ENCODE measurements at places on chromosomes 3 and 15.

- peak; percentile 41 for DNase-seq
Measured at GRCh38 chr15:95829062-95829461, 501.4 kb upstream of the NR2F2 start.

- peak; percentile 78 for DNase-seq
Measured at GRCh38 chr3:6605227-6605626, 255.7 kb upstream of the GRM7 start.

GRCh38 chr3:171435757-171436156, 24.4 kb downstream of the TNIK start:
- DNase-seq, result no peak

- DNase-seq, result no peak
Measured at GRCh38 chr15:80861731-80862170, 82.6 kb downstream of the CEMIP start.

- no peak for DNase-seq
Measured at GRCh38 chr3:61573441-61573840, 12.1 kb downstream of the PTPRG start.

DNA sequence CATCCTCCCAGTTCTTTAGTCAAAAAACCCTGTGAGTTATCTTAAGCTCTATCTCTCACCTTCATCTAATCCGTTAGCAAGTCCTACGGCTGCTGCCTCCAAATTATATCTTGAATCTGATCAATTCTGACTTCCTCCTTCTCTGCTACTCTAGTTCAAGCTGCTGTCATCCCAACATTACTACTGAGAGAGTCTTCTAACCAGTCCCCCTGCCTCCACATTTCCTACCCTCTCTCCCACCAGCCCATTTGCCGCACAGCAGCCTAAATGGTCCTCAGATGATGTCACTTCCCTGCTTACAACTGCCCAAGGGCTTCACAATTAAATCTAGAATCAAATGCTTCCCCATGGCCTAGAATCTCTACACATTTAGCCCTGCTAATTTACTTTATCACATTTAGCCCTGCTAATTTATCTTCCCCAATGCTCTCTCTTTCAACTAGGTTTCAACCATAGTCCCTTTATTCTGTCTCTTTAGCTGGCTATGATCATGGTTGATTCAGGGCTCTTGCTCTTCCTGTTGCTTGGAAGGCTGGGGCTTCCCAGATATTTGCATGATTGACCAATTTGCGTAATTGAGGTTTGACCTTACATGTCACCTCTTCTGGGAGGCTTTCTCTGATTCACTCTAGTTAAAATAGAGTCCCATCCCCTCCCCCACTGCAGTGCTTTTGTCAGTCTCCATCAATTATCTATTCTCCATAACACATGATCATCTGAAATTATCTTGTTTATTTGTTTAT, 11.0 kb upstream of the ARL14 start:
- DNase-seq, result peak; percentile 32

GRCh38 chr3:136277634-136278033, 27.5 kb downstream of the PCCB start:
- DNase-seq, result no peak

DNA sequence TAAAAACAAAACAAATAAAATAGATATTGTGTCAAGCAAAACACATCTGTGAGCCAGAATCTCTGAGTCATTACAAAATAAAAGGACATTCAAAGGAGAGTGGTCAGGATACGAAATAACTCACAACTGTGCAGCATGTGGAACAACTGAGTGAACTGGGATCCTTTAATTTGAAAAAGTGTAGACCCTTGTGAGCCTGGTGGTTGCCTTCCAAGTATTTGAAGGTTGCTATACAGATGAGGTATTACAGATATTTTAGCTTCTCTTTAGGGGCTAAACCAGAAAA, 26.7 kb downstream of the KCNMB2 start:
- no peak for DNase-seq

GRCh38 chr15:83282776-83283137, 1.7 kb downstream of the BNC1 start:
- no peak for DNase-seq

- DNase-seq, result no peak
Measured at GRCh38 chr15:82146576-82146975, 100.8 kb upstream of the MEX3B start.

DNA sequence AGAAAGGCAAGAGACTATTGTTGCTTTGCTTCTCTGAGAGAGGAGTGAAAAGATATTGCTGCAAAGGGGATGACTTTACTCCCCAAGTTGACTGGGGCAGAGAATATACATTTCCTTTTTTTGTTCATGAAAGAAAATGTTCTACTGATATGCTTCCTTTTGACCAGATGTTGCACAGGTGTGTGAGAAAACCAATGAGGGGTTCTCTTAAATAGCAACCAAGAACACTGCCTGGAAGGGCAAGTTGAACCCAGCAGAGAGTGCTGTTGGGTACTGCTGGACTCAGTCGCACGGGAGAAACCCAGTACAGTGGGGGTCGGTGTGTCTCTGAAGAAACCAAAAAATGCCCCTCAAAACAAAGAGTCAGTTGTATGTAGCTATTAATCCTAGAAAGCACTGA, 101.2 kb downstream of the CHST2 start:
- DNase-seq, result no peak

- DNase-seq, result no peak
Measured at GRCh38 chr3:178291574-178292370, 244.5 kb upstream of the KCNMB2 start.

- no peak for DNase-seq
Measured at GRCh38 chr3:181892848-181893247, 181.1 kb downstream of the SOX2 start.

GRCh38 chr15:68018797-68019444, 35.2 kb upstream of the PIAS1 start:
- DNase-seq, result no peak

DNA sequence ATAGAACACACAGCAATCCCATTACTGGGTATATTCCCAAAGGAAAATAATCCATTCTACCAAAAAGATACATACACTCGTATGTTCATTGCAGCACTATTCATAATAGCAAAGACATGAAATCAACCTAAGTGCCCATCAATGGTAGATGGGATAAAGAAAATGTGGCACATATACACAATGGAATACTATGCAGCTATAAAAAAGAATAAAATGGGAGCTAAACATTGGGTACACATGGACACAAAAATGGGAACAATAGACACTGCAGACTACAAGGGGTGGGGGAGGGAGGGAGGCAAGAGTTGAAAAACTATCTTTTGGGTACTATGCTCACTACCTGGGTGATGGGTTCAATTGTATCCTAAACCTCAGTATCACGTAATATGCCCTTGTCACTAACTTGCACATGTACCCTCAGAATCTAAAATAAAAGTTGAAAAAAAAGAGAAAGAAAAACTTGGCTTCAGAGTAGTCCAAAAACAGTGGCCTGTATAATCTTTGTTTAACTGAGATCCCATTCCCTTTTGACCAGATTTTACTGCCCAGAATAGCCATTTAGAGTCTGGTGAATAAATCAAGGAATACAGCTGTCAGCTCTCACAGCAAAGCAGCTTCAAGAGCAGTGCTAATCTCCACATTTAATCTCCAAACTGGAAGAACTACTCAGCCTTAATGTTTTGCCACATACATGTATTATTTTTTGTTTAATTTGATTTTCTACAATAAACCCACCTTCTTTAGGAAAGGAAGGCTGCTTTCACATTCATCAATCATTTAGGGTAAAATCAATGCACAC, 54.5 kb upstream of the XRN1 start:
- no peak for DNase-seq

GRCh38 chr3:117892431-117892841, 1142.2 kb downstream of the IGSF11 start:
- no peak for DNase-seq

DNA sequence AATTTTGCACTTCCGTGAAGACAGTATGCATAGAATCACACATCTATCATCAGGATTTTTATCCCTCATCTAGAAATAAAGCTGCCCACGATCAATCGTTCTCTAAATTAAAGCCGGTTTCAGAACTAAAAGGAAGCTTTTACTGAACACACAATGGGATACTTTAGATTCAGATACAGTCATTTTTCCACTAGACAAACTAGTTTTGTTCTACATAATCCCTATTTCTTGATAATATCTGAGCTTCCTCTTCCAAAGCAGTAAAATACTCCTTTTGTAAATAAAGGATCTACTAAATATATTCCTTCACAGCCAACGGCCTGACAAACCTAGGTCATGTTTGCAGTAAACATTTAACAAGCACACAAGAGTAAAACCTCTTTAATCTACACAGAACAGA, 2.0 kb upstream of the GANC start:
- DNase-seq, result no peak

- DNase-seq, result no peak
Measured at GRCh38 chr15:71802770-71803169, 7.6 kb upstream of the NR2E3 start.

- DNase-seq, result no peak
Measured at GRCh38 chr15:38650936-38651327, 86.3 kb upstream of the RASGRP1 start.

- no peak for DNase-seq
Measured at GRCh38 chr3:79139395-79140068, 628.3 kb downstream of the ROBO1 start.

DNA sequence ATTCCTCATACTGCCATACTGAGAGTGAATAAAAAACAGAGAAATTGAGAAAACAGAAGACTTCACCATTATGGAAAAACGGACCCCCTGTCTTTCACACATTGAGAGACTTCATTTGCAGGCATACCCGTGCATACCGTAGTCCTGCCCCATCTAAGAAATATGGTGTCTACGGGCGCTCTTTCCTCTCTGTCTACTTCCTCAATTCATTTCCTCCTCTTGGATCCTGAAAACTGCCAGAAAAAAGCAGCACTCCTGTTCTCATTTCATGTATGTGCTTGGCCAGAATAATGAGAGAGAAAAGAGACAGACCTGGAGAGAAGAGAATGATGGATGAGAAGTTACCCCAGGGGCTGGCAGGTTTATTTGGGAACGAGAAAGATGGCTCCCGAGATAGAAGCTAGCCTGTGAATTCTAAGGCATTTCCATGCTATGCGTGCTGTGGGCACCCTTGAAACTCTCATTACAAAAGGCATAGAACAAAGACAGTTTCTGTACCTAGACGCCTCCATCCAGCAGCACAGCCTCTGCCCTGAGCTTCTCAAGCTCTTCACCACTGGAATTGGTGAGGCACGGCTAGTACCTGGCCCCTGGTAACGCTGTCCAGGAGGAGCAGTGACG, 62.5 kb upstream of the EPHB3 start:
- DNase-seq, result no peak

DNA sequence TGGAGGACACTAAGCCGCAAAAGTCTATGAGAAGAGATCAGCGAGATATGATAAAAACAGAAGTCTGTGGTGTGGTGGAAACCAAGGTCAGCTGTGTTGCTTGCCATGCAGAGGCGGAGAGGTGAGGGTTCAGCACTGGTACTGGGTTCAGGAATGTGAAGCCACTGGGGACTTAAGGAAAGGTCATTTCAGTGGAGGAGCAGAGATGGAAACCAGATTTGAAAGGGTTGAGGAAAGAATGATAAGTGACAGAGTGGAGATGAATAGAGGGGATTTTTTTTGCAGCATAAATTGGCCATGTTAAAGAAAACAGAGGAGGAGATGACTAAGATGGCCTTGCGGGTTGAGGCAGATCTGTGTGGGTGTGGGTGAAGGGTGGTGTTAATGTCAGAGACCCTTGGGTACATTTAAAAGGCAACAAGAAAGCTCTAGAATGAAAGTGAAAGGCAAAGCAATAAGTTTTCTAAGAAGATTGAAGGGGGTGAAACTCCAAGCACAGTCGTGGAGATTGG, 265.5 kb downstream of the ADAMTSL3 start:
- DNase-seq, result no peak

DNA sequence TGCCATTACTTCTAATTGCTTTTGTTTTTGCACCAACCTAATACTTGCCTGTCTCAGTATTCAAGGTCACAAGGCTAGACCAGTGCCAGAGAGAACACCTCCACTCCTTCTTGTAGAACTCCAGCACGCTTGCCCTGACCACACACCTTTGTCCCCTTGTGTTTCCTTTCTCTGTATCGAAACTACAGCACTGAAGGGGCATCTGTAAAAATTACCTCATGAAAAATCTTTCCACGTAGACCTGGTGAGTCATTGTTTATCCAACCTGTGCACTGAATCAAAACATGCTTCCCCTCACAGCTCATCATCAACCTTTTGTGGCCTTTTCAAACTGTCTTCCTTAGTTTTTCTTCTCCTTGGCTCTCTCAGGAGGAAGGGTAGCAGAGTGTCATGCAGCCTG, 259.5 kb downstream of the THRB start:
- DNase-seq, result no peak

GRCh38 chr3:150194957-150195356, 213.1 kb upstream of the TSC22D2 start:
- DNase-seq, result no peak

- DNase-seq, result no peak
Measured at GRCh38 chr3:165056510-165056909, 21.8 kb downstream of the SI start.

GRCh38 chr15:76267077-76267476, 44.2 kb downstream of the ETFA start:
- no peak for DNase-seq

DNA sequence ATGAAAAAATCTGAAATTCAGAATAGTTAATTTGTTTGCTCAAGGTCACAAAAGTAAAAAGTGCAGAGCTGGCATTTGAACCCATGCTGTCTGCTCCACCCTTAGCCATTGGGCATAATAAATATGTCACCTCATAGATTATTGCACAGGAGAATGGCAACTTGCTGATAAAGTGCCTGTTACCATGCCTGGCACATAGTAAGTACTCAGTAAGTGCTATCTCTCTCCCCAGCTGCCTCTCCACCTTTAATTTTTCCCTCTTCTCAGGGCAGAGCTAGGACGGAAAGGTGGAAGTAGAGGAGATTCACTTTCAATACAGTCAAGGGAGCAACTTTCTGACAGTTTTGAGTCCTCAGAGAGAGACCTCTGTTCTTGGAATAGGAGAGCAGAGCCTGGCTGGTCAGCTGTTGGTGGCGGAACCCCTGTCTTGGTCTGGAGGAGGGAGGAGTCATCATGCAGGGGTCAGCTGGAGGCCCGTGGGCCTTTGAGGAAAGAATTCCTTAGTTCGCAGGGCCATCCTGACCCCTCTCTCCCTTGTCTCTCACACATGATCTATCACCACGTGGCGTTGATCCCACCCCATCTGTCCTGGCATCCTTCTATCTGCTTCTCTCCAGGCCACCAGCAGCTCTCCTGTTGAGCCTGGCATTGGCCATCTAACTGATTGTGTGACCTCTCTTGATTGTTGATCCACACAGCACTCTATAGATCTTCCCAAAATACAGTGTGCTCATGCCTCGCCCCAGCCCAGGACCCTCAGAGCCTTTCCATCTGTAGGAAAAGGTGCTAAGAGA, 149.3 kb downstream of the RPLP1 start:
- no peak for DNase-seq

DNA sequence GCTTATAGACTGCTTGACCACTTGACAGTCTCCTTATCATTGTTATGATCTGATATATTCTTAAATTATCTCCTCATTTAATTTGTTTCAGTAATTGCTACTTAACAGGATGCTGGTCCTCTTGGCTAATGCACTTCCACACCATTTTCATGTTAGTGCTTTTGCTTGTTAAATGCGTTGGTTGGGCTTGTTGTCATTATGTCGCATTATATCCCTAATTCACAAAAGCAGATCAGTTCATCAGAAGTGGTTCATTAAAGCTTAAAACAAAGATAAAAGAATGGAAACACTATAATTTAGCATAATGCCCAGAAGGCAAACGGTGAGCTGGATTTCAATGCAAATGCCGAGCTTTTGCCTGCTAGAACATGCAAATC, 17.1 kb upstream of the EHHADH start:
- peak; percentile 97 for DNase-seq
